Activated T-helper 1 cell treated with Interleukin-2 at 50 U/mL for 16 hours (primary cell): ENCODE measurements at places on chromosomes 2 and 18.
A peak's percentile ranks its signal among the peaks of the same experiment; 100 is the strongest.

GRCh38 chr2:202215179-202215578 lies 23.2 kb downstream of the SUMO1 start:
- no peak for DNase-seq

DNA sequence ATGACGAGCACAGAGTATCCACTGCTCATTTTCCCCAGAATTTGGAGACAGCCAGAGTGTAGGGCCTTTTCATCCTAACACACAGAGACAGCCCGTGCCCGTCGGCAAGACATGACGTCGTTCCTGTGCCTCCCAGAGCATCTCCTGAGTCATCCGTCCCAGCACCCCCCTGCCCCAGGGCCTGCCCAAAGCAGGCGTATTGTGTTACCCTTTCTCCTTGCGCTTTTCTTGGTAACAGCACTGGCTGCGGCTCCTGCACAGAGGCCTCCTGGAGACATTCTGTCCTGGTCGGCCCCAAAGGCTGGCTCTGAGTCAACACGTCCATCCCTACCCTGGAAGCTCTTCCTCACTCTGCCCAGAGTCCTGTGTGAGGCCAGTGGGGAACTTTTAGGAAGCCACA lies 217.1 kb downstream of the KLHL29 start:
- no peak for DNase-seq

GRCh38 chr2:102336502-102336945 lies 19.1 kb upstream of the IL18R1 start:
- DNase-seq, result no peak

DNA sequence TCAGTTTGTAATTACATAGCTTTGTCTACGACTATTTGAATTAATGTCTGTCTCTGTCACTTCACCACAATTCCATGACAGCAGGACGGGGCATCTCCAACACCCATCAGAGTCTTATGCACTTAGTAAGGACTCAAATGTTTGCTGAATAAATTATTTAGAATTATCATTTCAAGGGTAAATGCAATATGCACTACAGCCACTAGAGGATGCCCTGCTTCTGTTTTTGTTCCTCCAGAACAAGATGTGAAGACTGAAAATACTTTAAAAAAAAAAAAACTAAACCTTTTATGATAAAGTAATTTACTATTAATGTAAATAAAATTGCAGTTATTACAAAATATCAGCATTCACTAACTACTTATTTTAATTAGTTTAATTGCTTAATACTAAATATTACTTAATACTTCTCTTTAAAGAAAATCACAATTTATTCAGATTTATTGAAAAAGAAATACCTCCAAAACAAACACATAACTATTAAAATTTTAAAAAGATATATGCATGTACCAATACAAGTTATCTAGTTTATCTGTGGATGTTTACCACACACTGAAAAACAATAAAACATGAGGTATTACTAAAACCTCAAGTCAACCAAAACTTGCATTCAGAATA lies 3.2 kb downstream of the PIGN start:
- DNase-seq, result no peak

DNA sequence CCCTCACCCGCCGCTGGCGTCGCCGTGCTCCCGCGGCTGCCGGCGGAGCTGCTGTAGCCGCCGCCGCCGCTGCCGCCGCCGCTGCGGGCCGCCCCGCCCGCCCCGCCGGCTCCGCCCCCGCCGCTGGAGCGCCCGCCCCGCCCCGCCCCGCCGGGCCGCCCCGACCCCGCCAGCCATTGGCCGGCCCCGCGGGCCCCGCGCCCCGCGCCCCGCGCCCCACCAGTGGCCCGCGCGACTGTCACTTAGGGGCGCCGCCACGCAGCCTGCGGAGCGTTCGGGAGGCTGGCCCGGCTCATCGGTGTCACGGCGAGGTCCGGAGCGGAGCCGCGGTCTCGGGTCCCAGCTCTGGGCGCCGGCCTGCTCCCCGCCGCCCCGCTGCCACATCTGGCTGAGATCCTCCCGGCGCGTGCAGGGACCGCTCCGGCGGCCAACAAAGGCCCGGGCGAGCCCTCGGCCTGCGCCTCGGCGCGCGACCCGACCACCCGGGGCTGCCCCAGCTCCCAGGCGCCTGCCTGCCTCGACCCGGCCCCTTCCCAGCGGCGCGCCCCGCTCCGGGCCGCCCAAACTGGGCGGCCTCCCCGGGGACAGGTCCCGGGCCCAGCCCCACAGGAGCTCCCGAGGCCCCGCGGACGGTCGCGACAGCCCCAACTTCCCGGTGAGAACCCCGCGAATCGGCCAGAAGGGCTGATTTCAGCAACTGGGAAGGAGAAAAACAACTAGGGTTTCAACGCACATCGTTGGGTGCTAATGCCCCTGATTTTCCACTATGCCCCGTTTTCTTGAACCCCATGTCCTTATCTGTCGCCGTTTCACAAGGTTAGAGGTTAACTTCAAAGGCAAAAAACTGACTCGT lies at the start of gene MGAT4A:
TSS of gene MGAT4A (minus strand) at position 92 of the 853 bp plus-strand sequence. CDS start 4,800 bp downstream, outside the sequence.
- peak; percentile 77 for DNase-seq

GRCh38 chr2:1750933-1751766 lies 6.8 kb upstream of the PXDN start:
- DNase-seq, result no peak

GRCh38 chr18:45631077-45631476 lies 15.8 kb downstream of the SLC14A2 start:
- DNase-seq, result no peak

GRCh38 chr2:231347081-231347480 lies 48.4 kb upstream of the B3GNT7 start:
- no peak for DNase-seq

GRCh38 chr2:108444941-108445840 lies 3.8 kb upstream of the GCC2 start:
- DNase-seq, result no peak

- no peak for DNase-seq
These were observed 316 bp downstream of the CRIM1 start for GRCh38 chr2:36355890-36356297.

- no peak for DNase-seq
These were observed 1420.6 kb upstream of the NXPH2 start for GRCh38 chr2:140200764-140201163.

DNA sequence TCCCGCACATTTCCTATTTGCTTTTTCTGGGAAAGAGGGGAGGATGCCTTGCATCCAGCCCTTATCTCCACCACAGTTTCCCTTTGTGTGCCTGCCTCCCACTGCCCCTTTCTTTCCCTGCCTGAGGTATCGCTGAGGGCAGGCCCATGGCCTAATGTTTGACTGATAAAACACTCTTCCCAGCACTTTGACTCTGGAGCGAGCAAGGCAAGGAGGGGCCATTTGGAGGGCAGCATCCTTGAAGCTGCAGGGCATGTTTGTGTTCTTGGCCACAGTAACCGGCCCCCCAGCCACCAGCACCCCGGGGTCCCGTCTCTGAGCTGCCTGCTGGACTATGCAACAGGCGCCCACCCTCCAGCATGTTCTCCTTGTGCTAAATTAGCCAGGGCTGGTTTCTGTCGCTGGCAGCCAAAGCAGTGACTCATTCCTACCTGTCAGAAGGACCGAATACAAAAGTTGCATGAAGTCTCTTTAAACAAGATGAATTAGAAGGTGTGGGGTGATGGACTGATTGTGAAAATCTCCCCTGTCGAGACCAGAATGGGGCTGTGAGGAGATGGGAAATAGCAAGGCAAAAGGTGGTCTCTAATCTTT lies 50.7 kb downstream of the BCL2L11 start:
- no peak for DNase-seq

GRCh38 chr2:11053546-11053945 lies 101.7 kb upstream of the SLC66A3 start:
- DNase-seq, result no peak

DNA sequence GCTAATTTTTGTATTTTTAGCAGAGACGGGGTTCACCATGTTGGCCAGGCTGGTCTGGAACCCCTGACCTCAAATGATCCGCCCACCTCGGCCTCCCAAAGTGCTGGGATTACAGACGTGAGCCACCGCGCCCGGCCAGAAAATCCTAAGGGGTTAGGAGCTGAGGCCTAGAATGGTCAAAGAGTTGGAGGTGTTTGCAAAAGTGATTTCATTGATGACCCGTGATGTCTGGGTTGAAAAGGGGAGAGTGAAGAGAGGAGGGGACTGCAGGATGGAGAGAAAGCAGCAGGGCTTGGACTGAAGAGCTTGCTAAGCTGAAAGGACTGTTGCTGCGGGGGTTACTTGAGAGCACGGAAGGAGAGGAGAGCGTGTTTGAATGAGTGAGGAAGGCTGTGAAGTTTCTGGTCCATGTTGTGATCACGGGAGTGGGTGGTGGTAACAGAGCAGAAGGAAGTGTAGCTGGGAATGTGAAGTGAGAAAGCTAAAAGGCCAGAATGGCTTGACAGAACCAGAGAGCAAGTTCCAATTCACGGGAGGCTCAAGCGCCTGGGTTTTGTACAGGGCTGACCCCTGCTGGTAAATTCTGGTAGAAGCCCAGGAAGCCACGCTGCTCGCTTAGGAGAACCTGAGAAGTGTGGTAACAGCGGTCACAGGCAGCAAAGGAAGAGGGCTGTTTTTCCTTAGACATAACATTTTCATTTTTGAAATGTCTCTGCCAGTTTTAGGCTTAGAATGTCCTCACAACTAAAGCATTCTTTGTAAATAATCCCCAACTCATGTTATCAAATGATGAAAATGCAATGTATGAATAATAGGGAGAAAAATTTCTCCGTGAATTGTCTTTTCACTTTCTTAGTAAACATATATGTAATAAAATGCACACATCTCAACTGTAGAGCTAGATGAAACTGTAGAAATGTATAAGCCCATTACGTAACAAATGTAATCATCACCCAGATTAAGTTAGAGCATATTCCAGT lies 40.5 kb upstream of the ACTR2 start:
- DNase-seq, result peak; percentile 22

DNA sequence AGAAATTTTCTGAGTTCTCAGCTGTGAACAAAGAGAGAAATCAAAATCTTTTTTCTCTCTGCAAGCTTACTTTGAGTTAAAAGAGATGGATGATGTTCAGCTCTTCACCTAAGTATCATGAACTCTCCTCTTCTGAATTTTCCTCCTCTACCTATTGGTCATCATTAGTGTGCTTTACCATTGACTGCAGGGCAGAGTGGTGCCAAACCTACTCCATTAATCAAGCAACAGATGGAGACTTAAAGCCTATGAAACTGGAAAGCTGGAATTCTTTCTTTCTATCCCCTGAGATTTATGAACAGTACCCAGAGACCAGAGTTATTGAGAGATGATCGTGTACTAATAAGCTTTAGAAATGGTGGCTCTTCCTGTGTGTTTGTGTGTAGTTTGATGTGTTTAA lies 31.3 kb upstream of the LINC00305 start:
- DNase-seq, result no peak
